ENCODE measurements at places on chromosomes 7 and 10. TPM values are rescaled to one million over a fixed set of nuclear protein-coding genes. Genes with fewer than 3 reads are reported as not detected.

GRCh38 chr7:38592737-38593288 is 38.4 kb downstream of the AMPH start:
- no peak for DNase-seq

DNA sequence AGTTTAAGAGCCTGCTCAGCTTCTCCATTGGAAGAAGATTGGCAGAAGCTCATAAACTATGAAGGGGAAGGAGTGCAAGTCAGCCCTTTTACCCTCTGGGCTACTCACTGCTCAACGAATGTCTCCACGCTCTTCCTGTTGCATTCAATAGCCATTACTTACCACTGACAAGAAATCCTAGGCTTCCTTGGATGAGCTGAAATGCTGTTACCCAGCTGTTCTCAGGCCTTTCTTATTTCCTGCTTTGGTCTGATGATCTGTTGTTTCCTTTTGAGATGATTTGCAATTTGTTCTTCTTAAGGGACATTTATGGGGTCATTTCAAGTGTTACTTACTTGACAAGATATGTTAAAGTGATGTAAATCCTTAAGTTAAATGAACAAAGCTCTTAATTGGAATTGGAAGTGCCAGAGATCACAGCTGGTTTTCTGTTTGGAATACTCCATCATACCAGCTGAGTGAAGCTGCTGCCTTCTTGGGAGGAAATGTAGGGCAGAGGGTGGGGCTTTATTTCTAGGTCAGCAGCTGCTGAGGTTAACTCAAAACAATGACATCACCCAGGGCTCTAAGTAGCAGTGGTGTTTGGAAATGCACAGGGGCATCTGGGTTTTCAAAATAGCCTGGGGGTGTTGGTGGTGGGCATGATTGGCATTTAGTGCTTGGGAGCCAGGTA is 170.0 kb downstream of the PRKCQ start:
- peak; percentile 55 for DNase-seq

- no peak for DNase-seq
Measured at GRCh38 chr10:105506262-105506661, 865.2 kb downstream of the SORCS3 start.

DNA sequence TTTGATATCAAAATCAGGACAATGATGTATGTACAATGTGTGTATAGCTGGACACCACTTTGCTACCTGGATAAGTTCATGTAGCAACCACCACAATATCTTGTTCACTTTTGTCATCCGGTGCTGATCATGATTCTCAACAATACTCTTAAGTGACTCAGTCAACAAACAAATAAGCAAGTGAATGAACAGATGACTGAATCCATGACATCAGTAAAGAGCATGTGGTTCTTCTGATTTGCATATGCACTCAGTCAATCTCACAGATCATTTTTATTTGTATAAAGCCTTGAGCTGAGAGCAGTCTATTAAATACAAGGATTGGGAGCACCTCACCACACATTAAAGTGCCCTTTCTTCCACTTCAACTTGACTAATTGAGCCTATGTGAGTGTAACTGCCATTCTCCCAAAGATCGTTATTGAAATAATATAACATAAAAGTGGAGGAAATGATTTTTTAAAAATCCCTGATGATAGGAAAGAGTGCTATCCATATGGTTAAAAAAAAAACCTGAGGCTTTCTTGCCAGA is 69.5 kb downstream of the NPSR1 start:
- no peak for DNase-seq

DNA sequence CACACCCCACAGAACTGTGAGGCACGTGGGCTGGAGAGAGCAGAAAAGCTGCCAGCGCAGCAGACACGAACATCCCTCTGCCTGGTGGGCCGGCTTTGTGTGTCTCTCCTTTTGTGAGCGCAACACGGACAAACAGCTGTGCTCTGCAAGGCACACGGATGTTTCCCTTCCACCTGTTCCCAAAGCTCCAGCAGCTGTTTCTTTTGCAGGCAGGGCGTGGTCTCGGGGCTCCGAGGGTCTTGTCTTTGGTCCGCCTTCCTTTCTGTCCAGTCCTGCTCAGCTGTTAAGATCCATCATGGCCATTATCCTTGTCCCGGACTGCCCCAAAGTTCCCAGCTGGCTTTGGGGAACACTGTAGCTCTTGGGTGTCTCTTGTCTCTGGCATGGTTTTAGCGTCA is 32.7 kb upstream of the SH2B2 start:
- DNase-seq: no peak

- DNase-seq: no peak
Measured at GRCh38 chr7:128097211-128097731, 66.0 kb upstream of the LRRC4 start.

GRCh38 chr7:128801003-128801402 is 9.2 kb downstream of the CCDC136 start:
- no peak for DNase-seq

DNA sequence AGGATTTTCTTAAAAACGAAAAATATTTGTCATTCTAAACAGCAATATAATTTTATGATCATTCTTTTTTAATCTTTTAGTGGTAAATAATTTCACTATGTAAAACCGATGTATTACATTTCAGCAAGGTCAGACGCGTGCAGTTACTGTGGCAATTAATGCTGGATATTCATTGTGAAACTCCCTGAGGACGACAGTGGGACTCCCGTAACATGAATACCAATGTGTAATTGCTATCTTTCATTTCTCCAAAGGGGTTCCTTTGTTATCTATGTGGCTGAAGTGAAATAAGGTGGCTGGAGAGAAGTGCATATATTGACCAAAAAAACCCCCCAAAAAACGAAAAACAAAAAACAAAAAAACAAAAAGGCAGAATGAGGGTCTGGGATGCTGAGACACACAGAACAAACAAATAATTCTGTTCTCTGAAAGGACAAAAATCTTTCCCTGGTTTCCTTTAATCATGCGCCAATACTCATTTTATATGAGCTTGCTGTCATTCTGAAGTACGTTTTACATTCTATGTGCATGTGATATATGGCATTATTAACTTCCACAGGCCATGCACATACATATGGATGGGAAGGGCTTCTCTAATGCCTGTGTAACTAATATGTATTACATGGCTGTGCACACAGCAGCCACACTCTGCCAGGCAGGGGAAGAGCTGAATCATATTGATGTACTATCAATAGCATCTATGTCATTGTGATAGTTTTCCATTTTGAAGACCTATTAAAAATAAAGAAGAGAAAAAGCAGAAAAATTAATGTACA is 161.4 kb downstream of the RAPGEF5 start:
- no peak for DNase-seq

DNA sequence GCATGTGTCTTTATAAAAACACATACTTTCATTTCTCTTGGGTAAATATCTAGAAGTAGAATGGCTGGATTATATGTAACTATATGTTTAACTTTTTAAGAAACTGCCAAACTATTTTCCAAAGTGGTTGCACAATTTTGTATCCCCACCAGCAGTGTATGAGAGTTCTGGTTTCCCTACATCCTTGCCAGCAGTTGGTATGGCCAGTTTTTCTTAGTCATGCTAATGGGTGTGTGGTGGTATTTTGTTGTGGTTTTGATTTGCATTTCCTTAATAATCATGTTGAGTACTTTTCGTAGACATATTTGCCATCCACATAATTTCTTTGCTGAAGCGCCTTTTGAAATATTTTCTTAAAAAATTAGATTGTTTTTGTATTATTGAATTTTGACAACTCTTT is 60.3 kb downstream of the NEUROG3 start:
- no peak for DNase-seq

GRCh38 chr7:131354390-131354789 is 26.7 kb downstream of the MKLN1 start:
- DNase-seq: no peak

DNA sequence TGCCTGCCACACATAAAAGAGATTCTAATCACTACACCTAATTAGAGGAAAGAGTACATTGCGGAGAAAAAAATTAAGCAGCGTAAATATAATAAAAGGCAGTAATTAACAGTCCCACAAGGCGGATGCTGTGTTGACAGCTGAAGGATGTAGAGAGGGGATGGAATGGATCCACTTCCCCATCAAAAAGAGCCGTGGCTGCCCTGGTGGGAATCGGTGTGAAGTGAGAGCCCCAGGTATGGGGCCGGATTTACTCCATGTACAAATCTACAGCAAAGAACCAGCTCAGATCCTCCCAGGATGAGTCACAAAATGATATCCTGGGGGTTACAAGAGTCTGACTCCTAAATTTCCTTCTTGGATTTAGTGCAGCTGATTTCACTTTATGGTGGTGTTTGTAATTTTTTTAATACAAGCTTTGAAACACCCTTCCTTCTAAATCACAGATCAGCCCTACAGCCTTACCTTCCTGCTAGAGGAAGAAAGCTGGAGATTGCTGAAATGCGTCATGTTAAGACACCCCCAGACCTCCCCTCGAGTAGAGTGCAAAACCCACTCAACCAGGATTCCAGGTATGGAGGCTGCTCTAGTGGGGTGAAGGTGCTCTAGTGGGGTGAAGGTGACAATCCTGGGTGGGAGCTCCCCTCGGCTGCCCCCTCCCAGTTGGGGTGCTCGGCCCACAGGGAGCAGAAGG is 398.4 kb downstream of the PLXNA4 start:
- no peak for DNase-seq

DNA sequence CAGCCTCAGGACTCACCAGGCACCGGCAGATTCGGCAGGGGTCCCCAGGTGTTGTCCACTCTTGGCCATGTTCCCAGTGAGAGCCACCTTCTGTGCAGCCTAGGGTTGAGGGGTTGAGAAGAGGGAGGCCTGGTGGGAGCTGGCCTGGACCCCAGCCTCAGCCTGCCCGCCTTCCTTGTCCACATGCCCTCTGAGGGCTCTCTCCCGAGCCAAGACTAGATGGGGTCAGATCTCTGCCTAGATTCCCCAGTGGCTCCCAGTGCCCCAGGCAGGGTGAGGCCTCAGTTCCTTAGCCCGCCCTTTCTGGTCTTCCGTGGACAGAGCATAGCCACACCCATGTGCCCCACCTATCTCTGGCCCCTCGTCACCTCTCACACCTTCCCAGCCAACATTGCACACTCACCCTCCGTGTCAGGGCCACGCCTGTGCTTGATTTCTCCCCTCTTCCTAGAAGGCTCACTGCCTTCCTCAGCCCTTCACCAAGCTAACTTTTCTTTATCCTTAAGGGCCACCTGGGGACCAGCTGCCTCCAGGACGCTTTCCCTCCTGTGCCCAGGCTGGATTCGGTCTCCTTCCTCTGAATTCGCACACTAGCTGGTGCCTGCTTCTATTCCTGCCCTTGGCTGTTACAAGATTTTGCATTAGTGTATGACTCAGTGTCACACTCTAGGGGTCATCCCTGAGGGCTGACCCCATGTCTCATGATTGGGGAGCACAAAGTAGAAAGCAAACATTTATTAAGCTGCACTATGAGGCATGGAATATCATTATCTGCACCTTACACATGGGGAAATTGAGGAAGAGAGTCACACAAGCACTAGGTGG is 7.5 kb downstream of the KCP start:
- DNase-seq: no peak

DNA sequence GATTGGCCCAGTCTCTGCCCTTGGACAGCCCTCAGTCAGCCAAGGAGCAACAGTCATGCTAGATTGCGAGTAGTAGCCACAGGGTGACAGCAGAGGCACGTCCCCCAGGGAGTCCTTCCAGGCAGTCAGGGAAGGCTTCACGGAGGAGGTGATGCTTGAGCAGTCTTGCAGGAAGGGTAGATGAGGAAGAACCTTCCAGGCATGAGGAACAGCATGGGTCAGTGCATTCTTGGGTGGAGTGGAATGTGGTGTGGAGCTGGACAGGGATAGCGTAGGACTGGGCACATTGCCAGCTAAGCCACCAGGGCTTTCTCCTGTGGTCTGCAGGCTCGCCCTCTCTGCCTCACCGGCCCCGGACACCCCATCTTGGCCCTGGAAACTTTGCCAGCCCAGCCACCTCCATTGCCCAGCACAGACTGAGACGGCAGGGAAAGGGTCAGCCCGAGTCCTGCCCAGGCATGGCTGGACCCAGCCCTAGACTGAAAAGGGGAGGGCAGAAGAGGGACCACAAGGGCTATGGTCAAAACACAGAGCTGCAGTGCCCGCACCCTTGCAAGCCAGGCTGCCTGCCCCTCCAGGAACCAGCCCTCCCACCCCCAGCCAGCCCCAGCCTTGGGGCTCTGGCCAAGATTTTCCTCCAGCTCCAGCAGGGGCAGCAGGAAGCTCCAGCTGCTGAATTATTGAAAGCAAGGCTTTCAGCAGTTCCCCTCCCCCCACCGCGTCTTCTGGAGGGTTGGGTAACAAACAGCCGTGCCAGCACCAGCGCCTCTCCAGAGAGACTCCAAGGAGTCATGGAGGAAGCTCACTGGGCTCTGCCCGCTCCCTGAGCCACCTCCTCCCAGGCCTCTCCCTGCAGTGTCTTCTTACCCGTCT is 18.7 kb downstream of the SRRM3 start:
- no peak for DNase-seq

DNA sequence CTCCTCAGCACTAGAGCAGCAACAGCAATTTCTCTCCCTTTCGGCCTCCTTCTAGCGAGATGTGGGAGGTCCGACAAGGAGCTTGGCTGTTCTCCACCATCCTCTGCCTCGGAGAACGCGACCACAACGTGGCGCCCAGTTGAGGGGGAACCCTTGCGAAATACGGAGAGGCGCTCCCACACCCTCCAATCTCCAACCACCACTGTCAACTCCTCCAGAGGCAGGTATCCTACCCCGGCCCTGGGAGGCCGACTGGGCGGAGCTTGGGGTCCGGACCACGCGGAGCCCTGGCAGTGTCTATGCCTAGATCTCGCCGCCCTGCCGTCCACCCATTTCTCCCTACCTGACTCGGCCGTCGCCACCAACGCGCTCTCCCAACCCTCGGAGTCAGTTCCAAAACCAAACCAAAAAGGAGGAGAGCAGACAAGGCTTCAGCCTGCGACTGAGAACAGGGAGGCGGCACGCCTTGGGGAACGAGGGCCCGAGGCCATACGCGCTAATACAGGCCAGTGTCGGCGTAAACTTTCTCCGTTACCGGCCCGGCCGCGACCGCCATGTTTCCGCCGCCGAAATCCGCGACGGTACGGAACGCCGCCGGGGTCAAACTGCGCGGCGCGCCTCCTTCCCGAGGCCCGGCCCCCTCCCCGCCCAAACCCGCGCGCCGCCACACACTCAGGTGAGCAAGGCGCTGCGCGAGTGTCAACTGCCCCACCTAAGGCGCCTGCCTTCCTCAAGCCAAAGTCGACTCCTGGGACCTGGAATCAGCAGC is at the start of gene TMEM168:
TSS of gene TMEM168 (minus strand) at position 577 of the 769 bp plus-strand sequence. CDS start 5,568 bp downstream, outside the sequence.
- peak; percentile 90 for DNase-seq

- peak; percentile 69 for DNase-seq
Measured at GRCh38 chr10:7484456-7485243, 73.8 kb upstream of the SFMBT2 start.

DNA sequence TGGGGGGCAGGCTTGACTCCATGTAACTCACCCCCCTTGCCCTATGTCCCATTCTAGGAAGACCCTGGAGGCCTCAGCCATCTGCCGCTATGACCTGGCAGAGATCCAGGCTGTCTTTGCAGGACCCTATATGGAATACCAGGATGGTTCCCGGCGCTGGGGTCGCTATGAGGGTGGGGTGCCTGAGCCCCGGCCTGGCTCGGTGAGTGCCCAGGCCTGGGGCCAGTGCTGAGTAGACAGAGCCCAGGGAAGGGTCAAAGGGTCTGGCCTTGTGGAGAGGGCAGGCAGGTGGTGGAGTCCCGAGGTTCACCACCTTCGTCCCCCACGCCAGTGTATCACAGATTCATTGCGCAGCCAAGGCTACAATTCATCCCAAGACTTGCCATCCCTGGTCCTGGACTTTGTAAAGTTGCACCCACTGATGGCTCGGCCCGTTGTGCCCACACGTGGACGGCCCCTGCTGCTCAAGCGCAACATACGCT is 7.5 kb downstream of the MRPL43 start:
- no peak for DNase-seq

- no peak for DNase-seq
Measured at GRCh38 chr10:72692994-72693781, 1.2 kb downstream of the MCU start.

FZD1 gene
- 0.05 TPM for total RNA-seq

TMEM178B gene
- total RNA-seq: 0.81 TPM

NKX2-3 gene
- total RNA-seq: not detected

KDM7A gene
- total RNA-seq: 24.5 TPM

ADAM22 gene
- 2.2 TPM for total RNA-seq

MYH16 gene
- total RNA-seq: not detected

All from activated CD4-positive, alpha-beta memory T cell treated with anti-CD3 and anti-CD28 coated beads for 36 hours (primary cell).